ENCODE measurements at places on chromosomes 7 and 10. TPM values are rescaled to one million over a fixed set of nuclear protein-coding genes. Genes with fewer than 3 reads are reported as not detected.

Gene HOXA3
- total RNA-seq, result 9.4 TPM

Gene LRGUK
- 0.26 TPM for total RNA-seq

Gene NOLC1
- total RNA-seq, result 23.9 TPM

Gene HMX3
- total RNA-seq, result 0.11 TPM

Gene SEMA3D
- total RNA-seq, result 10.3 TPM

Gene SYNPO2L
- total RNA-seq, result not detected

Gene NODAL
- total RNA-seq, result not detected

Gene EBLN1
- not detected for total RNA-seq

Gene MYH16
- not detected for total RNA-seq

Gene ARMC3
- total RNA-seq, result 0.65 TPM

Gene H2AZ2
- 157 TPM for total RNA-seq

Gene PPRC1
- 17.3 TPM for total RNA-seq

Gene SKIDA1
- total RNA-seq, result 2.4 TPM

Gene CALHM1
- not detected for total RNA-seq

Gene TMEM229A
- not detected for total RNA-seq

Gene CRYGN
- total RNA-seq, result 0.78 TPM

Gene SLC26A3
- total RNA-seq, result not detected

Gene ATP6V0A4
- not detected for total RNA-seq

Gene PIK3AP1
- total RNA-seq, result 0.26 TPM

Gene CCL24
- total RNA-seq, result not detected

Gene RELN
- total RNA-seq, result under 0.01 TPM

Gene GRM3
- not detected for total RNA-seq

Gene CYP2C9
- total RNA-seq, result not detected

Gene TMEM178B
- total RNA-seq, result 0.11 TPM

Gene SPDYE9
- total RNA-seq, result not detected

Gene CLEC2L
- total RNA-seq, result not detected

Gene NUTM2E
- total RNA-seq, result not detected

Gene FOXP2
- total RNA-seq, result 17.0 TPM

Data from articular chondrocyte of knee joint (primary cell).